Activated naive CD4-positive, alpha-beta T cell treated with anti-CD3 and anti-CD28 coated beads, Interleukin-2, amount 50 U/mL, for 16 hours (primary cell): ENCODE measurements at places on chromosomes 3 and 15.
A peak's percentile ranks its signal among the peaks of the same experiment; 100 is the strongest.

- DNase-seq: no peak
Observed at GRCh38 chr15:34133511-34133910, 31.6 kb downstream of the PGBD4 start.

DNA sequence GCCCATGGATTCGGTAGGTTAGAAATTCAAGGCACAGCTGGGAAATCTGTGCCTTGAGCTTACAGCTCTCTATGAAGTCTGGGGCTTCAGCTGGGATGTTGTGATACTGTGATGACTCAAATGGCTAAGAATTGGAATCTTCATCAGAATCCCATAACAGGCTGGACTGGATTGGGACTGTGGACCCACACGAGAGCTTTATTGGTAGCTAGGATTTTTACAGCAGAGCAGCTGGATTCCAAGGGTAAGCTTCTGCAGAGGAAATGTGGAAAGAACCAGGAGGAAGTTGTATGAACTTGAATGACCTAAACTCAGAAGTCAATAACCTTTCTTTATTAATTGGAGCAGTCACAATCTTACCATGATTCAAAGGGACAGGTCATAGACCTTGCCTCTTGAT lies 1187.1 kb downstream of the ROBO1 start:
- no peak for DNase-seq

- DNase-seq: no peak
Observed at GRCh38 chr15:39593071-39593655, 12.3 kb downstream of the THBS1 start.

- DNase-seq: no peak
Observed at GRCh38 chr3:113952921-113953320, 5.1 kb downstream of the ZDHHC23 start.

- no peak for DNase-seq
Observed at GRCh38 chr15:59236394-59236793, 29.8 kb downstream of the LDHAL6B start.

GRCh38 chr15:68352401-68353062 lies 75.0 kb downstream of the FEM1B start:
- peak; percentile 62 for DNase-seq

DNA sequence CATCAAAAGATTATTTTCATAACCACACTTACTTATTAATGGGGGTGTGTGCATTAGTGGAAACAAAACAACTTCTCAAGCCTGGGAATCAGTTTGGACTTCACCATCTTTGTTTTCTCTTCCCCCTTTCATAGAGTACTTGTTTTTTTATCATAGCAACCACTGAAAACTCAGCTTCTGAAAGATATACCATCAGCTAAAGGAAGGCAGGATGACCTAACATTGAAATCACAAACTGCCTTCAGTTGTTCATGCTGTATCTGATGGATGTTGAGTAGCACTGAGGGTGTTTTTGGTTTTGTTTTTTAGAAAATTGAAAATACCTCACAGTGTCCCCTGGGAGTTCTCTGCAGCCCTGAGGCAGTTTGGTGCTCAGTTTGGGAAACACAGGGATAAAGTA lies 46.5 kb downstream of the NEK10 start:
- DNase-seq: no peak

DNA sequence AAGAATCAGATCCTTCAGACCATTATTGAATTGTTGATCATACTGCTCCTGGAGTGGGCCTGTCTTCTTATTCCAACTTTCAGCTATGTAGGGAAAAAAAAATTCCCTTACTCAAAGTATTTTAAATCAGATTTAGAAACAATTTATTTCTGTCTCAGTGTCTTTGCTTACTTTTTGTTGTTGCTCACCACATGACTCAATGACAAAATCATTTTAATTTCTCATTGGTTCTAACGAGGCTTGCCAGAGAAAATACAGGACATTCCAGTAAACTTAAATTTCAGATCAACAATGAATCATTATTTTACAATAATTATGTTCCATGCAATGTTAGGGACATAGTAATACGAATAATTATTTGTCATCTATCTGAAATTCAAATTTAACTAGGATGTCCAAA lies 748.5 kb upstream of the CBLB start:
- DNase-seq: no peak

DNA sequence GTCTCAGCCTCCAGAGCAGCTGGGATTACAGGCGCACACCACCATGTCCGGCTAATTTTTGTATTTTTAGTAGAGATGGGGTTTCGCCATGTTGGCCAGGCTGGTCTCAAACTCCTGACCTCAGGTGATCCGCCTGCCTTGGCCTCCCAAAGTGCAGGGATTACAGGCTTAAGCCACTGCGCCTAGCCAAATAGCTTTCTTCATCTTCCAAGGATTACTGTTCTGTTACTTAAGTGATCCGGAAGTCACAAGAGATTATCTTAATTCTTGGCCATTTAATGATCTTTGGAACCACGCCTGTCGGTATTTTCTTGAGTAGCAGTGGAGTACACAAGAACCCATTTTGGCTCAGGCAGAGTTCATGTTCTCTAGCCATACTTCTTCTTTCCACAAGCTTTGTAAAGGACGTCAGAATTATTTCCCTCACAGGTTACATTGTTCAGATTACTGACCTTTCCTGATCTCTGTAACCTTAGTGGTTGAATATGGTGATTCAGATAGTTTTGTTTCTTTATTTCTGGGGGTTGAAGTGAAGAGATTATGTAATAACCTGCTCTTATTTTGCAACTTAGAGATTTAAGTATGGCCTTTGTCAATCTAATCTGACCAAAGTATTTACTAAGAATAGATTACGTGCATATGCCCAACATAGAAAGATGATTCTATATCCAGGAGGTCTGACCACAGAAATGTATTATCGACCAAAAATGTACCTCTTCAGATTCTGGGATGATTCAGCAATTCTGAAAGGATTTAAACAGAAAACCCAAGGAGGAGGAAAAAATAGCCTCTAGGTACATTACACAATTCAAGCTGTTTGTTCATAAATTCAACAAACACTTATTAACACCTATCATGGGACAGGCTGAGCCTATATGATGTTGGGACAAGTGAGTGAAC lies 132.2 kb downstream of the GREM1 start:
- no peak for DNase-seq
